GM19239 (cell line): ENCODE measurements at places on chromosomes 2 and 18.
A peak's percentile ranks its signal among the peaks of the same experiment; 100 is the strongest.

DNA sequence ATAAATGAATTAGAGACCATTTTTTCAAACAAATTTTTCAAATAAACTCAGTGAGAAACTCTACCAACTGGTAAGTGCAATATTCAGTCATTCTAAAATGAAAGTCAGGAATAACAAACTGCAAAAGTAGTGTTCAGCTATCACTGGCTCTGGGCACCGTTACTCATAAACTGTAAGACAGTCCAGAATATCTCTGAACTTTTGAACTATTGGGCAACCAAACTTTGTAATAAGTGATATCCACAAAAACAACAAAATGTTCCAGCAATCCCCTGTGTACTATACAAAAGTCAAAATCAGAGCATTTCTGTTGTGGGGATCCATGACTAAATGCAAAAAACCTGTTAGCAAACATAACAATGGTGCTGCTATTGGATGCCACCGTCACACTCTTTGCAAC is 56.3 kb downstream of the SLC25A12 start:
- DNase-seq, result no peak

GRCh38 chr2:182283512-182283911 is 143.3 kb downstream of the PDE1A start:
- no peak for DNase-seq

DNA sequence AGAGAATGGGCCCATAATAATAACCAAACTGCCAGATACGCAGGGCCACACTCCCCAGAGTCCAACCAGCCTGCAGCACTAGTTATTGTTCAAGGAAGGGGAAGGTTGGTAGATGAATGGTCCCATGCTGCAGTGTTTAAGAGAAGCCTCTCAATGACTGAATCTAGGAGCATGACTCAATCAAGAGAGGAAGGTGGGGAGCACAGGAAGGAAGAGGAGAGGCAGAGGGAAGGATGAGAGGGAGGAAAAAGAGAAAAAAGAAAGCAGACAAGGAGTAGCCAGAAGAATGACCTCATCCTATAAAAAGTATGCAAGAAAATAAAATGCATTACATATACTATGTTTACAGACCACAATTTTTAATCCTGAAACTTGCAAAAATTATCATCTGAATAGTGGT is 174.5 kb downstream of the TCF4 start:
- DNase-seq, result no peak

DNA sequence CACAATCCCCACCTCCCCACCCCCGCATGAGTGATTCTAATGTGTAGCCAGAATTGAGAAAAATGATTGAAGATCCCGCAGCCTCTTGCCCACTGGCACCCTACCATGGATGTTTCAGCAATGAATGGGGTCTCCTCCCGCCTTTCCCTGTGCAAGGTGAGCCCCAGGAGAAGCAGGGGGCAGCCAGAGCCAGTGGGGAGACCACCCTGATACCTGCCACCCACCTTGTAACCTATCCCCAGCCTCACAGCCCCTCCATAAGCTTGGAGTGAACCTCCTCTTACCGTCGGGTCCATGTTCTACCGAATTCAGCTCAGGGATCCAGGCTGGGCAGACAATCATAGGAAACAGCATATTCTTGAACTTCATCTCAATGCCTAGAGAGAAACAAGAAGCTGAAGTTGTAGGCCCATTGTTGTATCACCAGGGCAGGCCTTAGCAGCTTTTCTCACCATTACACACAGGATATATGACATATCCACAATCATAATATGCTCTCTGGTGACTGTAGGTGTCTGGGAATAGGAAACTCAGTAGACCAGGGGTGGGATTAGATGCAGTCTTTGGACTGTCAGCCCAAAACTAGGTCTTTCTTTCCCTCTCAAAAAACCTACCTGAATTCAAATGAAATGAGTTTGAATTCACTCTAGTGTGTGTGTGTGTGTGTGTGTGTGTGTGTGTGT is 30.9 kb downstream of the XDH start:
- no peak for DNase-seq

- DNase-seq, result no peak
These were observed 45.8 kb upstream of the HS6ST1 start for GRCh38 chr2:128364441-128364911.

DNA sequence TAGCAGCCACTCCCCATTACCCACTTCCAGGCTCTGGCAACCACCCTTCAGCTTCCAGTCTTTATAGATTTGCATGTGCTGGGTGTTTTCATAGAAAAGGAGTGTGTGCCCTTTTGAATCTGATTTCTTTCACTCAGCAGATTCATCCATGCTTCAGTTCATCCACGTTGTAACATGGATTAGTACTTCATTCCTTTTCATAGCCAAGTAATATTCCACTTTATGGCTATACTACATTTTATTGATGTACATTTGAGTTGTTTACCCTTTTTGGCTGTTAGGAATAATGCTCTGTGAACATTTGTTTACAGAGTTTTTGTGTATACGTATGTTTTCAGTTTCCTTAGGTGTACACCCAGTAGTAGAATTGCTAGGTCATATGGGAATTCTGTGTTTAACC is 205.5 kb upstream of the RAB12 start:
- DNase-seq, result no peak

DNA sequence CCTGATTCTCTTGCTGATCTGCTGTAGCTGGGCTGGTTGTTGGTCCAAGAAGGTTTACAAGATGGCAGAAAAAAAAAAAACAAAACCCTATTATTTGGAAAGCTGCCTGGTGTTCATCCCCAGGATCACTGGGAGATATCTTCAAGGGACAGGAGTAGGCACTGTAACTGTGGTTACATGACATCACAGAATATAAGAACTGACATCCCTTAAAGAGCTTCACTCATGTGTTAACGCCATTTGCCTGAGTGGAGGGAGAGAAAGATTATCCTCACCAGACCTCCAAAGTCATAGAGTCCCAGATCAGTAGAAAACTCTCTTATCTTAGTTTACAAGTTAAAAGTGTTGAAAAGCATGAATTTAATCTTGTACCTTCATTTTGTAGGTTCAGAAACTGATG is 95.3 kb upstream of the BZW1 start:
- DNase-seq, result no peak

DNA sequence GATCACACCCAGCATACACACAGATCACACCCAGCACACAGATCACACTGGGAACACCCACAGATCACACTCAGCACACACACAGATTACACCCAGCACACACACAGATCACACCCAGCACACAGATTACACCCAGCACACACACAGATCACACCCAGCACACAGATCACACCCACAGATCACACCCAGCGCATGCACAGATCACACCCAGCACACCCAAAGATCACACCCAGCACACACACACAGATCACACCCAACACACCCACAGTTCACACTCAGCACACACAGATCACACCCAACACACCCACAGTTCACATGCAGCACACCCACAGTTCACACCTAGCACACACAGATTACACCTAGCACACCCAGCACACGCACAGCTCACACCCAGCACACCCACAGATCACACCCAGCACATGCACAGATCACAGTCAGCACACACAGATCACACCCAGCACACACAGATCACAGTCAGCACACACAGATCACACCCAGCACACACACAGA is 117.6 kb downstream of the DYSF start:
- DNase-seq, result no peak

GRCh38 chr2:21774691-21775368 is 651.1 kb downstream of the TDRD15 start:
- no peak for DNase-seq

- DNase-seq, result peak; percentile 51
These were observed 56.1 kb downstream of the SLC35F5 start for GRCh38 chr2:113700186-113700841.

GRCh38 chr2:176852667-176853066 is 359.9 kb upstream of the HNRNPA3 start:
- DNase-seq, result no peak

GRCh38 chr2:239964399-239965185 is 60.5 kb downstream of the NDUFA10 start:
- no peak for DNase-seq

GRCh38 chr2:23131066-23131575 is 253.9 kb upstream of the KLHL29 start:
- no peak for DNase-seq

DNA sequence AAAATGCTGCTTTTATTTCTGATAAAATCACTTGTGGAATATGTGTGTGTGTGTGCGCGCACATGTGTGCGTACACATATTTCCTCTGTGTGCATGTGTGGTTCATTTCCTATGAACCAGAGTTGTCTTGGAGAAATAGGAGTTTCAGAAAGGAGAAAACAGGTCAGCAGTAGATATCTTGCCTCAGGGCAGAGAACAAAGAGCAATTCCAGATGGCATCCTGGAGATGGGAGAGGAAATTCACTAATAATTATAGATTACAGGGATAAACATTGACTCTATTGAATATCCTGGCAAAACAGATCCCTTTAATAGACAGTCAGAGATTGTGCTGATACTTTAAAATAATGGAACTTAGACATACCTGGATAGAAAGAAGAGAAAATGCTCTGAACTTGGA is 298.0 kb downstream of the TRIB2 start:
- DNase-seq, result no peak

DNA sequence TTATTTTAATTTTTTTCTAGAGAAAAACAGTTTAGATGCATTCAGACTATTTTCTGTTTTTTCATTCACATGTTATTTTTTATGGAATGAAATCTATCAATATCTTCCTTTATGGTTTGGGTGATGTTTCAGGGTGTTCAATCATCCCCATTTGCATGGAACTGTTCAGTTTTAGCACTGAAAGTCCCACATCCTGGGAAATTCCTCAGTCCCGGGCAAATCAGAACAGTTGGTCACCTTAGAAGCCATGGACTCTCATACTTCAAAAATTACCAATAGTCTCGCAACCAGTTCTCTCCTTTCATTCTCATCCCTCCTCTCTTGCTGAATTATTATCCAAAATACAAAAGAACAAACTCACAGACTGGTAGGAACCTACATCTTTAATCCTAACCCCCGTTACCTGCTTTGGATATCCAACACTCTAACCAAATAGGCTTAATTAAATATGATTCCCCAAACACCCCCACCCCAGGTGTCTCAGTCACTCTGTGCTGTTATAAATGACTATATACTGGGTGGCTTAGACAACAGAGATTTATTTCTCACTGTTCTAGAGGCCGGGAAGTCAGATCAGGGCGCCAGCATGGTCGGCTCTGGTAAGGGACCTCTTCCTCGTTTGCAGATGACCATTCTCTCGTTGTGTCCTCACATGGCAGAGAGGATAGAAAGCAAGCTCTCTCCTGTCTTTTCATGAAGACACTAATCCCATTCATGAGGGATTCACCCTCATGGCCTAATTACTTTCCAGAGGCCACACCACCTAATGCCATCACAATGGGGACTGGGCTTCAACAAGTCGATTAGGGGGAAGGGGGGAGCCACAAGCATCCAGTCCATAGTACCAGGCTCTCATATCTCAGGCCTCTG is 57.7 kb upstream of the SLC1A4 start:
- DNase-seq, result no peak

DNA sequence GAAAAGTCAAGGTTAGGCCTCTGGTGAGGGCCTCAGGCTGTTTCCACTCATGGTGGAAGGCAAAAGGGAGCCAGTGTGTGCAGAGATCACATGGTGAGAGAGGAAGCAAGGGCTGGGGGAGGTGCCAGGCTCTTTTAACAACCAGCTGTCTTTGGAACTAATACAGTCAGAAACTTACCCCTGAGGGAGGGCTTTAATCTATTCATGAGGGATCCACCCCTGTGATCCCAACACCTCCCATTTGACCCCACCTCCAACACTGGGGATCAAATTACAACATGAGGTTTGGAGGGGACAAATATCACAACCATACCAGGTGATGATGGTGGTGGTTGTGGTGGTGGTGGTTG is 10.9 kb downstream of the POLI start:
- DNase-seq, result no peak

GRCh38 chr2:52698408-52698807 is 1069.2 kb upstream of the CHAC2 start:
- no peak for DNase-seq

DNA sequence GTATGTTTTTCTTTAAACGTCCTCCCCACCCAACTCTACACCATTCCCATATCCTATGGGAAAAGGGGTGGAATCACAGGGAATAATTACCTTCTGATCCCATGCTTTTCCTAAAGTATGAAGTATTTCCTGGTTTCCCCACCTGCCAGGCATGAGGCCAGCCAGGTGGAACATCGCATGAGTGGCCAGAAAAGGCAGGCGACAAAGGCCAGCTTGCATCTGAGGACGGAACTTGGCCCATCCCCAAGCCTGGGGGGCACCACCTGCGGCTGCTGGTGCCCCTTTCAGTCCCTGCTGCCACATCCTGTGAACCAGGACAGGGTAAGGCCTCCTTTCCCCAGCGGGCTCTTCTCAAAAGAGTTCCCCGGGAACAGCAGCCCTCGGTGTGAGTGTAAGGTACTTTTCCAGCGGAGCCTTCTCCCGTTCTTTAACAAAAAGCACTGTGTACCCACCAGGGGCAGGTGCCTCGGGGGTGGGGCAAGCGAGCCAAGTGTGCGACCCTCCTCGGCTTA is 1.2 kb upstream of the ERFE start:
- DNase-seq, result no peak

- no peak for DNase-seq
These were observed 23.6 kb downstream of the MAP3K20 start for GRCh38 chr2:173099271-173099670.

DNA sequence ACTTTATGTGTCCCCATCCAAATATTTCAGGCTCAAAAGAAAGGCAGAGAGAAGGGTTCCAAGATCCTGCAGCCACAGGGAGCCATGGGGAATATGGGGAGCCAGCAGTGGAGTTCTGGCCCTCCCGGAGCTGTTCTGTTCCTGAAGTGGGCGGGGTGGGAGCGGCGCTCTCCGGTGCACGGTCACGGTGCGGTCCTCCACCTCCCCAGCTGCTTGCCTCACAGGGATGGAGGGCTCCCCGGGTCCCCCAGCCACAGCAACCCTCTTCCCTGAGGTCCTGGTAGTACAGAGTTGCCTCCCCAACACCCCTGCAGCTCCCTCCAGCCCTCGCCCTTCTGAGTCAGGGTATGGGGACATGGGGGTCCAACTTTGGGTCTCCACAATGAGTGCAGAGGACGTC is 26.2 kb upstream of the SNED1 start:
- DNase-seq, result no peak

GRCh38 chr18:56026509-56026908 is 438.5 kb upstream of the TCF4 start:
- DNase-seq, result no peak

GRCh38 chr2:213723707-213724106 is 439.4 kb downstream of the SPAG16 start:
- DNase-seq, result no peak

DNA sequence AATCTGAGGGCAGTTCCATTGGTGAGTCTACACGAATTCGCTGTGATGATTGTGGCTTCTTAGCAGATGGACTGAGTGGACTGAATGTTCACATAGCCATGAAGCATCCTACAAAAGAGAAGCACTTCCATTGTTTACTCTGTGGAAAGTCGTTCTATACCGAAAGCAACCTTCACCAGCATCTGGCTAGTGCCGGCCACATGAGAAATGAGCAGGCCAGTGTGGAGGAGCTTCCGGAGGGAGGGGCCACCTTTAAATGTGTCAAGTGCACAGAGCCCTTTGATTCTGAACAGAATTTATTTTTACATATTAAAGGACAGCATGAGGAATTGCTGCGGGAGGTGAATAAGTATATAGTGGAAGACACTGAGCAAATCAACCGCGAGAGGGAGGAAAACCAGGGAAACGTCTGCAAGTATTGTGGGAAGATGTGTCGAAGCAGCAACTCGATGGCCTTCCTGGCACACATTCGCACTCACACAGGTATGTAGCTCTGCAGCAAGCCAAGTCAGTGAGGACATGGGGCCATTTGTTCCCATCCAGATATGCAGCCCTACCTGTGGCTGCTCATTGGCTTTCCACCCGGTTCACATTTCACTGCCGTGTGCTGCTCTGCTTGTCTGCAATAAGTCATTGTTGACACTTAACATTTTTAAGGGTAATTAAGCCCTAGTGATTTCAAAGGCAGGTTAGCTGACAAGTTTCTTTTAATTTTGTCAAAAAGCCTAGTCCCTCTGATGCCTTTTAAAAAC is 37.7 kb downstream of the ZNF407 start:
- DNase-seq, result no peak
